COR-L47 (cell line): ENCODE measurements at places on chromosomes 2 and 18.

DNA sequence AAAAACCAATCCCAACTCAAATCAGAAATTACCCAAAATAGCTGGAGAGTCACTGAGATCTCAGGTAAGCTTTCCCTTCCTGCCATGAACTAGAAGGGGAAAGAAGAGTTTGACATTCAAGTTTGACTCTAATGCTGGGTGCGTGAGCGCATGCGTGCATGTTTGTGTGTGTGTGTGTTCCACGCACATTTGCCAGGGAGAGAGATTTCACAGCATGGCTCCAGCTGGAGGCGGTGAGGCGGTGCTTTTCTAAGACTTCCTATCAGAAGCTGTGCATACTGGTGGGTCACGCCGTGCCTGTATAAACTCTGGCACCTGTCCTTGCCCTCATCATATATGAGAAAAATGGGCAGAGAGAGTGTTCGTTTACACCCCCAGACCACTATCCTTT is 116.2 kb downstream of the MSH2 start:
- DNase-seq: no peak

GRCh38 chr18:457140-457519 is 43.4 kb downstream of the COLEC12 start:
- DNase-seq: no peak

DNA sequence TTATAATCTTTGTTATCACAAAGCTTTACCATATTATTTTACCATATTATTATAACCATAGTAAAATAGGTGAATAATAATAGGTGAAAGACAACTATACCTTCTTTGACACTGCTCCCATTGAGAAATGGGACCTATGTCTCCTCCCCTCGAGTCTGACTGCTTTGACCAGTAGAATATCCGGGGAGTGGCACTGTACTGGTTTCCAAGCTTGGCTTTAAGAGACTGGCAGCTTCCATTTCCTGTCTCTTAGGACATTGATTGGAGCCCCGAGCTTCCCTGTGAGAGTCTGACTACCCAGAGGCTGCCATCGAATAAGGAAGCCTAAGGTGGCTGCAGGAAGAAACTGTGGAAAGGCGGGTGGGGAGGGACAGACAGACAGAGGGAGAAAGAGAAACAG is 40.1 kb upstream of the PLEKHM3 start:
- no peak for DNase-seq

DNA sequence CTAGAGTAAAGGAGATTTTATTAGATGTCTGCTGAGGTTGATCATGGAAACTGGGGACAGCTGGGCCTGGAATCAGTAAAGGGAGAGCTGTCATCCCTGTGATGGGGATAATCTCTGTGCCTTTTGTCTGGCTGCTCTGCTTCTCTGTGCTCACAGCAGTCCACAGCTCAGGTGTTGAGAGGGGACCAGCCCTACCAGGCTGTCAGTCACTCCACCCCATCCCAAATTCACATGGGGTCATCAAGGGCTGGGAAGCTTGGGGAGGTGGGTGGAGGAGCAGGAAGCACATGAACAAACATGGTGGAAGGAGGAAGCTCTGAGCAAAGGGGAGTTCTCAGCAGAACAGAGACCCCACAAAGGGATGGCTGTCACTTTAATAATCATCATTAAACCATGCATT is 13.7 kb upstream of the LRRFIP1 start:
- no peak for DNase-seq

GRCh38 chr18:2845172-2845571 is 1.6 kb upstream of the EMILIN2 start:
- DNase-seq: no peak

GRCh38 chr2:168454737-168455644 is 1.1 kb upstream of the CERS6 start:
- DNase-seq: no peak

- DNase-seq: peak; percentile 99
Measured at GRCh38 chr18:48222118-48222517, 187.1 kb downstream of the ZBTB7C start.

DNA sequence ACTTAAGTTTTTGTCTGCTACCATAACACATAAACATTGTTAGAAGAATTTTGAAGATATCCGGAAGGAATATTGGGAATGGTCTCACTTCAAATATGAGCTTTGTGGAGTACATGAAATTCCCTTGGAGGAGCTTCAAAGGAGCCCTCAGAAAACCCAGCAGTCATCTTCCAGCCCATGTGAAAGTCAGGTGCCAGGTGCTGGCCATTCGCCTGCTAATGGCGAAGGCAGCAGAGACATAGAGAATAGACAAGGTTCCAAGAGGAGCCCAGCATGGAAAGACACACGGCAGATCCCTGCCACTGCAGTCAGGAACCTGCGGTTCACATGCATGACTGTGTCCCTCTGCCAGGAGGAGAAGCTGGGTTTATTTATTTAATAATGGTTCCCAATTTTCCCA is 40.0 kb upstream of the EPG5 start:
- DNase-seq: no peak

DNA sequence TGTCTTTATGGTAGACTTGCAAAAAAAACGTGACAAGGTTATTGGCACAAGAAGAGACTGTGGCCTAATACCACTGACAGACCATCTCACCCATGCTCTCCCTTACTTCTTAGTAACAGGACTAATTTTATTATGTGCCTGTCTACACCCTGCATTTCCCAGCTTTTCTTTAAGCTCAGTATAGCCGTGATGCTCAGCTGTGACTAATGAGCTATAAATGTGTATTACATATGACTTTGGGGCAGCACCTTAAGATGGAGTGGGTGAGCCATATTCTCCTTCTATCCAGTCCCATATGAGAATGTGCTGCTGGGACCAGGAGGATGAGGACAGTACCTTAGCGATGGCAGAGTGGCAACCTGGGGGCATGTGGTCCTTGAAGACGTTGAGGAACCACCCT is 293.5 kb downstream of the RNF144A start:
- no peak for DNase-seq

DNA sequence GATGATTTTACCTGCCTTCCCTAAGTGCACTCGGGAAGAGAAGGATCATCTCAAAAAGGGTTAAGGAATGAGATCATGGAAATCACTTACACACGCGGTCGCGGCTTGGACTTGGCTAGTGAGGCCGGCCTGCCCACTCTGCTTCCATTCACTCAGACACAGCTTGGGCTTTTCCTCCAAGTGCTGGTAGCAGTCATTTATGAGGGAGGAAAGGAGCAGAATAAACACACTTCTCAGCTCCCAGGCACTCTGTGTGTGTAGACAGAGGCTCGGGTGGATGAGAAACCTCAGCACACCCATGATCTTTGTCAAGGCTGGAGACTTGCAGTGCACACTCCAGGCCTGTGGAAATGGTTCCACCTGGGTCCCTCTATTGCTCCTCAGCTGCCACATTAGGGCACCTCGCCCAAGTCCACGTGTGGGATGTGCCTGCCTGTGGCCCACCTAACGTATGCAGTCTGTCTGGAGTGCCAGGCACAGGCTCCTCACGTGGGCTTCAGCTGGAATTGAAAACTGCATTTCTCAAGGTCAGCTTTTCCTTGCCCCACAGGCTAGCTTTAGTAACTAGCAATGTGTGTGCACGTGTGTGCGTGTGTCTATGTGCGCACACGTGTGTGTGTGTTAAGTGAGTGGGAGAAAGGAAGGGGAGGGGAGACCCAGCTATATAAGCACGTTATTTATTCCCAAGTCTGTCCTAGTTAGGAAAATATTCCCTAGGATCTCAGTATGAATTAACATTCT is 288.4 kb downstream of the SOX11 start:
- DNase-seq: no peak

DNA sequence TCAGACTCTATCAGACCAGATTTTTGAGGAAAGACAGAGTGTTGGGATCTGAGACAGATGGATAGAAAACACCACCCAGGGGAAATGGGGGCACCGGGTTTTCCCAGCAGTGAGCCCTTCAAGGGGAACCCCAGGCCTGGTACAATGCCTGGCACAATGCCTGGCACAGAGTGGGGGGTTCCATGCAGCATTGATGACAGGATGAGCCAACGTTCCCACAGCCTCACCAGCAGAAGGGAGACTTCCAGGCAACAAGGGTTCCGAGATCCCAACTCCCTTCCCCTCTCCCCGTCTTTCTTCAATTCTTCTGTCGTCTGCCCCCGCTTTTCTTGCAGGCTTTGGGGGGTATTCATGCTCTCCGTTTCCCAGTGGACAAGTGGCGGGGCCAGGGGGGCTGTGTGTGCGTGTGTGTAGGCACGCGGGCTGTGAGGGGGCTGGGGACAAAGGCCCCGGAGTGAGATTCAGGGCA is 132.1 kb upstream of the HAAO start:
- no peak for DNase-seq

- no peak for DNase-seq
Measured at GRCh38 chr2:98773907-98774306, 43.0 kb upstream of the MGAT4A start.

GRCh38 chr18:24930478-24930877 is 421.5 kb downstream of the ZNF521 start:
- DNase-seq: no peak

DNA sequence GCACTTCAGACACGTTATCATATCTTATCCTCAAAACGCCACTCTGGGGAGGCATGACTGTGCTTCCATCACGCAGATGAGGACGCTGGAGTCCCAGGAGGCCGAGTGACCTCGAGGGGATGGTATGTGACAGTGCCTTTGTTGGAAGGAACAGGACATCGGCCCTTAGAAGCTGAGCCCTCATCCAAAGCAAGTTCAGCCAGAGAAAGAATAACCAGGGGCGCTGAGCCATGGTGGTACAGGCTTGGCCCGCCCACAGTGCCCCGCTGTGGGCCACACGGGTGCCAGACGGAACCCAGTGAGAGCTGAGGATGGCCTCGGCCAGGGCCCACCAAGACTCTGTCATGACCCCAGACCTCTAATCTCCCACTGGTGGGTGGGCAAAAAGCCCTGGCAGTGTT is 31.3 kb downstream of the HS1BP3 start:
- DNase-seq: no peak

DNA sequence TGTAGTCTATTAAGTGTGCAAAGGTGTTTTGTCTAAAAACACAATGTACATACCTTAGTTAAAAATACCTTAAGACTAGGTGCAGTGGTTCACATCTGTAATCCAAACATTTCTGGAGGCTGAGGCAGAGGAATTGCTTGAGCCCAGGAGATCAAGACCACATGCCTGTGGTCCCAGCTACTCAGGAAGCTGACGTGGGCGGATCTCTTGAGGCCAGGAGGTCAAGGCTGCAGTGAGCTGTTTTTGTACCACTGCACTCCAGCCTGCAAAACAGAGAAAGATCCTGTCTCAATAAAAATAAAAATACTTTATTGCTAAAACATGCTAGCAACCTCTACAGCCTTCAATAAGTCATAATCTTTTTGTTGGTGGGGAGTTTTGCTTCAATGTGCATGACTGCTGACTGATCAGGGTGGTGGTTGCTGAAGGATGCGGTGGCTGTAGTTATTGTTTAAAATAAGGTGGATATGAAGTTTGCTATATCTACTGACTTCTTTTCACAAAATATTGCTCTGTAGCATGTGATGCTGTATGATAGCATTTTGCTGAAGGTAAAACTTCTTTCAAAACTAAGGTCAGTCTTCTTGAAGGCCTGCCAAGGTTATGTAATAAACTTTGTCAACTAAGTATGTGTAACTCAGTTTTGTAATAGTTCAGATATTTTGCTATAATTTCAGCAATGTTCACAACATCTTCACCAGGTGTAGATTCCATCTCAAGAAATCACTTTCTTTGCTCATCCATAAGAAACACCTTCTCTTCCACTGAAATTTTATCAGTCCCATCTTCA is 1238.0 kb upstream of the NRXN1 start:
- DNase-seq: no peak

DNA sequence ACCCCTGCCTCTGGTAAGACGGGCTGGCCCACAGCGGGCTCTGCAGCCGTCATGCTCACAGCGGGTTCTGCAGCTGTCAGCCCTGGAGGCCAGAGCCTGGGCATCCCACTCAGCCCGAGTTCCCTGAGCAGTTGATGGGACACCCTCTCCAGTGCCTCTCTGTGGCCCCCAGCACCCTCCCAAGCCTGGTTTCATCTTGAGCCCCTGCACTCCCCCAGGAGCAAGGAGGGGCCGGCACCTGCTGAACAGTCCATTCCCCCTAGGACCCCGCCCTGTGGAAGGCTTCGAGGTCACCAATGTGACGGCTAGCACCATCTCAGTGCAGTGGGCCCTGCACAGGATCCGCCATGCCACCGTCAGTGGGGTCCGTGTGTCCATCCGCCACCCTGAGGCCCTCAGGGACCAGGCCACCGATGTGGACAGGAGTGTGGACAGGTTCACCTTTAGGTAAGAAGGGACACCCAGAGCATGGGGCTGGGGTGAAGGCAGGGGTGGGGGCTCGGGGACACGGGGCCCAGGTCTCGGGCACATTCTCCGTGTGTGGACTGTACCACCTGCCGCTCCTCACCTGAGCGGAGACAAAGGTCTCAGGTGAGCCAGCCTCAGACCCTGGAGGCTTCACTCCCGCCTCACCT is 34.5 kb downstream of the MTERF4 start:
- no peak for DNase-seq

GRCh38 chr2:10476723-10477442 is 28.8 kb upstream of the ODC1 start:
- no peak for DNase-seq

DNA sequence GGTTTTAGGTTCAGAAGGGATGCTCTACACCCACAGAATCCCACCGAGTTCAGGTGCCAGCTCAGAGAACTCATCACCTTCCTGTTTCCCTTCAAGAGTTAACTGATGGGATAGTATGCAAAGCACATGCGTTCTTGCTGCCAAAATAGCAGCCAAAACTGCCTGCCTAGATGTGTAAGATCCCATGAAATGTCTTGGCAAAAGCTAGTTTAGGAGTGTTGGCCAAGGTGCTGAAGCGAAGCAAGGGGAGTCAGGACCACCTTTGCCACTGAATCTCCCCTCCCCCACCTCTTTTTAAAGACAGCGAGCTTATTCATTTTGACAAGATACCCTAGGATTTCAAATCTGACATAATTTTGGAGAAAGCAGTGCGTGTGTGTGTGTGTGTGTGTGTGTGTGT is 2.1 kb downstream of the DOCK10 start:
- no peak for DNase-seq

DNA sequence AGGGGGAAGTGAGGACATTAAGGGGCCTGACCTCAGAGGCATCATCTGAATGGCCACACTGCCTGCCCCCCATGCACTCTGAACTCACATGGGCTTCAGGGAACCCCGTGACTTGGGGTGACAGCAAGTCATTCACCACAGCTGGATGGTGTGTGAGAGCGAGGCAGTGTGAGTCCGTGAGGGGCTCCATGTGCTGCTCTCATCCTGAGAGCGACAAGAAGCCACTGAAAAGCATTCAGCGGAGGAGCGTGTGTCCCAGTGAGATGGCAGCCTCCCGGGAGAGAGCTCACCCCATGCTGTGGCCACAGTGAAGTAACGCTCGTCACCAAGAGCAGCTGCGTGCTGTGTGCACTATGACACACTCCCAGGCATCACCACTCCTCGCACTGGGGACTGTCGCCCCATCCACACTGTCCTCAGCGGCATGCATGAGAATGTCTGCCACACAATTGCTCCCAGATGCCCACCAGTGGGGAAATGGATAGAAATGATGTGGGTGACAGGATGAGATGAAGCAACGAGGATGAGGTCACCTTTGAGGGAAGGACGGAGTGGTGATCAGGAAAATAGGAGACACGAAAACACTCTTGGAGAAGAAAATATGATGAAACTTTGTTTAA is 213.0 kb upstream of the RAB6C start:
- DNase-seq: no peak
